ENCODE measurements at places on chromosomes 7 and 10.
A peak's percentile ranks its signal among the peaks of the same experiment; 100 is the strongest.

GRCh38 chr7:38195804-38196595 is 18.0 kb downstream of the STARD3NL start:
- DNase-seq = no peak

- peak; percentile 4 for DNase-seq
Measured at GRCh38 chr7:17041324-17041723, 159.5 kb upstream of the AGR3 start.

DNA sequence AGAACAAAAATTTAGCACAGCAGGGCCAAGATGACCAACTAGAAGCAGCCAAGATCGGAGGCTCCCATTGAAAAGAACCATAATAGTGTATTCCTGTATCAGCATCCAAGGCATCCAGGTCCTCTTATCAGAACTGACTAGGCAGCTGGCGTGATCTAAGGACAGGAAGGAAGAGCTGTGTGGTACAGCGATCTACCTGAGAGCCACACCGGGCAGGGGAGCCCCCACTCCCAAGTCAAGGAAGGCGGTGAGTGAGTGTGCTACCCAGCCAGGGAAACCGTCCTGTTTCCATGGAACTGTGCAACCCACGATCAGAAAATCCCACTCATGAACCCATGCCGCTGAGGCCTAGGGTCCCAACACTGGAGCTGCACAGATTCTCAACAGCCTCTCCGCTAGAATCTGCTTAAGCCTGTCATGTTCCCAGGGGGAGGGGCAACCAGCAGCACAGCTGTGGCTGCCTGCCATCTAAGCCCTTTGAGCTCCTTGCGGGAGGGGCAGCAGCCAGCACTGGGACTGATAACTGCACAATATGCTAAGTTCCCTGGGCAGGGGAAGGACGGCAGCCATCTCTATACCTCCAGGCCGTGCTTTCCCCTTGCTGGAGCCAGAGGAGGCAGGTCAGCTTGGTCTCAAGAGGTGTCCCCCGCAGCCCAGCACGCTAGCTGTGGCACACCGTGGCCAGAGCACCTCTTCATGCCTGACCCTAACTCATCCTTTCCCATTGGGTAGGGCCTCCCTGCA is 213.0 kb upstream of the SMIM30 start:
- DNase-seq = no peak

DNA sequence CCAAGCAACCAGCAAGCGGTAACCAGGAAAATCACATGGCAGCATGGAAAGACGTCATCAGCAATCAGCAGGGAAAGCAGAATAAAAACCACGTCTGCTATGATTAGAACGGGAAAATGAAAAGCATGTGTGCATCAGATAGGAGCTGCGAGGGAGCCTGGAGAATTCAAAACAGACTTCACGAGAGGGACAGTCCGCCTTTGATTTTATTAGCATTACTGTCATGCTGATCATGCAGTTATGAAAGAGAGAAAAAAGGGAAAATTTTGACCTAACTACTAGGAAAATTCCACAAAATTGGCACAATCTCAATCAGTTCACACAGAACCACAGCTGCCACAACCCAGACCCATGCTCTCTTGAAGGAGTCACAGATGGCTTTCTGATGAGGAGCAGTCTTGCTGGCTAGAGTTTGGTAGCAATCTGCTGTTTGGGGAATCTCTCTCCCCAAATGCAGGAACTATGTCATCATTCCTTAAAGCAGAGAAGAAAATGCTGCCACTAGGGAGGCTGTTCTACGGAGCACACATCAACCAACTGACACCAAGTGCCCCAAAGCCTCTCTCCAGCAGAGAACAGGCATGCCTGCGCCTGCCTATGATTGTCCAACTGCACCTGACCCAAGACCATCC is 295.9 kb downstream of the TNS3 start:
- no peak for DNase-seq

- no peak for DNase-seq
Measured at GRCh38 chr10:9707216-9707615, 1310.5 kb upstream of the CELF2 start.

DNA sequence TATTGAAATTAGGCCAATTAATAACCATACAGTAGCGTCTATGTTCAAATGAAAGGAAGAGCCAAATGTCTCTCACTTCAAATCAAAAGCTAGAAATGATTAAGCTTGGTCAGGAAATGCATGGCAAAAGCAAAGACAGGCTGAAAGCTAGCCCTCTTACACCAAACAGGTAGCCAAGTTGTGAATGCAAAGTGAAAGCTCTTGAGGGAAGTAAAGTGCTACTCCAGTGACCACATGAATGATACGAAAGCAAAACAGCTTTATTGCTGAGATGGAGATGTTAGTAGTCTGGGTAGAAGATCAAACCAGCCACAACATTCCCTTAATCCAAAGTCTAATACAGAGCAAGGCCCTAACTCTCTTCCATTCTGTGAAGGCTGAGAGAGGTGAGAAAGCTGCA is 123.8 kb downstream of the TEX36 start:
- no peak for DNase-seq

DNA sequence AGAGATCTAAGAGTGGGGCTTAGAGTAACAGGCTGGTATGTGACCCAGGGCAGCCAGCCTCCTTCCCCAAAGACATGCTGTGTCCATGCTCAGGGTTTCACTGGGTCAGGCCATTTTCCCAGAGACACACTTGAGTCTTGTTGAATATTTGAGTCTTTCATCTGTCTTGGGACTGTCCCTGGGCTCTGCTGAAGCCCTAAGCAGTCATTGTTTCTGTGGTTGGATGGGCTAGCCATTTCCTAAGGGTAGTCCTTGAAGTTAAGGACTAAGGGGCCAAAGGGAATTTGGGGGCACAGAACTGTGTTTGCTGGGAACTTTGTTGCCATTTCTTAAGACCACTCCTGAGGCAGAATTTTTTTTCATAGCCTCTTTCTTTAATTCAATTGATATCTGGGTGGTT is 98.4 kb upstream of the SAMD8 start:
- DNase-seq = no peak

- peak; percentile 76 for DNase-seq
Measured at GRCh38 chr7:20798081-20798693, 11.5 kb upstream of the SP8 start.

DNA sequence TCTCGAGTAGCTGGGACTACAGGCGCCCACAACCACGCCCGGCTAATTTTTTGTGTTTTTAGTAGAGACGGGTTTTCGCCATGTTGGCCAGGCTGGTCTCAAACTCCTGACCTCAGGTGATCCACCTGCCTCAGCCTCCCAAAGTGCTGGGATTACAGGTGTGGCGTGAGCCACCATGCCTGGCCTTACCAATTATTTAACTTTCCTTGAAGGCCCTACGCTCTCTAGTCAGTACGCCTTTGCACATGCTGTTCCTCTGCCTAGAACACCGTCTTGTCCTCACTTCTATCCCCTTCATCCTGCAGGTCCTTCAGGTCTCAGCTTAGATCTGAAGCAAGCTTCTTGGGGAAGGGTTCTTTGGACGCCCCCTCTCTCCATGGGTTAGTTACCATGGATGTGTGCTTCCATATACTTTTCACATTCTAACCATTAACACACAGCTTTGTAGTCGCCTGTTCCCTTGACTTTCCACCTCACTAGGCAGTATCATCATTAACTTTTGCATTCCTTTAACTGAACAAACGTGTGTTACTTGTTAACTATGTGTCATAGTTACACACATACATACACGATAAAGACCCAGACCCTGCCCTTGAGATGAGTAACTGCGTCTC is 592 bp upstream of the ATP6V1F start:
- no peak for DNase-seq

DNA sequence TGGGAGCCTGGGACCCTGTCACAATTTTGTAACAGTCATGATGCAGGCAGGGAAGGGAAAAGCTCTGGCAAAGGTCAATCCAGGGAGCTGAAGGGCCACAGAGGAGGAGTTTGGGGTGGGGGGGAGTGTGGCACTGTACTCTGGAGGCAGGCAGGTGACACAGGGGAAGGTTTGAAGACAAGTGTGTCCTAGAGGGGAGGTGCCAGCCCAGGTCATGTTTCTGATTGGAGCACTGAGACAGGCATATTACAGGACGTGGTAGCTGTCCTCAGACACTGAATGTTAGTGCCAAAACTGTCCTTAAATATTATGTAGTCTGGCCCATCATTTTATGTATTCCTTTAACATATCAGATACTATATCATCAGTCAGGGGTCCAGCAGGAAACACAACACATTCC is 75.6 kb upstream of the LRRC4 start:
- DNase-seq = no peak

DNA sequence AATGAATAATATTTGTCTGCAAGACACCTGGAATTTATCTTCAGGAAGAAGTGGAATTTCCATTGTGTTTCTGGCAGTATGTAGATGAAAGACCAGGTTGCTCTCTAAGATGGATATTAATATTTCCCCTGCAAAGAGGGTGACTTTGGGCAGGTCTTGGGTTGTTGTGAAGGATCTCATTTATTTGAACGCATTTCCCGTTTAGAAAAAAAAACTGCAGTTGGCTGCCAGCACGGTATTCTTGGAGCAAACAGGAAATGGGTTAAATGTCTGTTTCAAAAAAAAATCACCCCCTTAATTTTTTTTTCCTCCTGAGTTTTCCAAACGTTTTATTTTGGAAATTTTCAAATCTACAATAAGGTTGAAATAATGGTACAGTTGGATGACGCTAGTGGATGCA is 11.5 kb downstream of the EIF4H start:
- no peak for DNase-seq

DNA sequence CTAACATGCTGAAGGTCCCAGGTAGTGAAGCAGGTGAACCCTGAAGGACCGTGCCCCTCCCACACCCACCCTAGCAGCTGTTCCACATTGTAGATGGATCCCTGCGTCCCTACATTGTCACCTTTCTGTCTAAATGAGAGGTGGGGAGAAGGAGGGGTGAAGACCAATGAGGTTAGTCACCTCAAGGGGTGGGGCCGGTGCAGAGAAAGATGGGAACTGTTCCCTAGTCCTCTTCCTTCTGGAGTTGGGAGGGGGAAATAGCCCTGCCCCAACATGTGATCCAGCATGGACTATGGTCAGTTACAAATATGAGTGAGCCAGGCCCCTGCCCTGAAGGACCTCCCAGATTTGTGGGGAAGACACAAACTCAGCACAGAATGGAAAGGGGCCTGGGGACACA is 124.5 kb downstream of the LHPP start:
- DNase-seq = no peak

DNA sequence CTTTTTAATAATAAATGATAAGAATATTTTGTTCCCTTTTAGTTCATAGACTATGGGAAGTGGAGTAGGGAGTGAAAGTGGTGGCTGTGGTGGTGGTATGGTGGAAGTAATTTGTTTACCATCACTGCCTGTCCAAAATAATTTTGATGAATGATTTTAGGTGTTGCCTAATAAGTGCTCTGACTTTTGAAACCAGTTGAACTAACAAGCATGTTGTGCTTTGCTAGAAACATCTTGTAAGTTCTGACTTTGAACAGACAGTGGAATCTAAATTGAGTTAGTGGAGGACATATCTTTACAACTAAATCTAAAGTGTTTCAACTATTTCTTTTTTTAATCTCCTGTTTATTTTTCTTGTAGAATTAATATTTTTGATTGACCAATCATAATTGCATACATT is 49.7 kb downstream of the ZEB1 start:
- DNase-seq = no peak

DNA sequence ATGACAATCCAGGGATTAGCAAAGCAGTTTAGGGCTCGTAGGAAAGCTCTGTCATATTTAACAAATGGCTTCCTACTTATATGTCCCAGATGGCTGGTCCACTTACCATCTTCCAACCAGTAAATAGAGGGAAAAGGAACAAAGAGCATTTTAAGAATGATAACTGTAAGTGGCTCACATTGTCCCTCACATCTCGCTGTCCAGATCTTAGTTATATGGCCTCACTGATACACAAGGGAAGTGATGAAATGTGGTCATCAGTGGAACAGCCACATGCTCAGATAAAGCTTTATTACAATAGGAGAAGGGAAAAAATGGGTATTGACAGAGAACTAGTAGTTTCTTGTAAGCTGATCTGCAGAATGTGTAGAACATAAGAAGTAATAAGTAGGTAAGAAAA is 35.8 kb downstream of the IQUB start:
- no peak for DNase-seq

- no peak for DNase-seq
Measured at GRCh38 chr7:76086070-76086469, 38.2 kb downstream of the MDH2 start.

GRCh38 chr7:106756884-106757283 is 95.9 kb upstream of the CCDC71L start:
- DNase-seq = no peak

DNA sequence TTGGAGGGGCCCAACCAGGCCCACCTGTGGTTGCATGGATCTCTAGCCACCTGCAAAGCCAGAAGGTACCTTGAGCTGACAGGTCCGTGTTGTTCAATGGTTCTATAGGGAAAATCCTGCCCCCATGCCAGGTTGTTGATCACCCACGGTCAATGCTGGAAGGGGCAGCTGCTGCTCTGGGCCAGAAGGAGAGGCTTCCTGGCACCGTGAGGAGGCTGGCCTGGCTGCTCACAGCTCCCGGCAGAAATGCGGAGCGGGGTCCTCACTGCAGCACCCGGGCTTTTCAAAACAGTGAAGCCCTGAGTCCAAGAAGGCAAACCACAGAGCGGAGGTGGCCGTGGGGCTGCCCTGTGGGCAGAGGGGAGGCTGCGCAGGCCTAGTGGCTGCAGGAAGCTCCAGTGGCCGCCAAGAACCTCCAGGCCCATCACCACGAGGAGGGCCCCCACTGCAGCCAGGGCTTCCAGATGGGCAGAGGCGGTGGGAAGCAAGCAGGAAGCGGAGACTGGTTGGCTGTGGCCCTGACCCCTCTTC is 25.0 kb upstream of the GPR146 start:
- DNase-seq = no peak

DNA sequence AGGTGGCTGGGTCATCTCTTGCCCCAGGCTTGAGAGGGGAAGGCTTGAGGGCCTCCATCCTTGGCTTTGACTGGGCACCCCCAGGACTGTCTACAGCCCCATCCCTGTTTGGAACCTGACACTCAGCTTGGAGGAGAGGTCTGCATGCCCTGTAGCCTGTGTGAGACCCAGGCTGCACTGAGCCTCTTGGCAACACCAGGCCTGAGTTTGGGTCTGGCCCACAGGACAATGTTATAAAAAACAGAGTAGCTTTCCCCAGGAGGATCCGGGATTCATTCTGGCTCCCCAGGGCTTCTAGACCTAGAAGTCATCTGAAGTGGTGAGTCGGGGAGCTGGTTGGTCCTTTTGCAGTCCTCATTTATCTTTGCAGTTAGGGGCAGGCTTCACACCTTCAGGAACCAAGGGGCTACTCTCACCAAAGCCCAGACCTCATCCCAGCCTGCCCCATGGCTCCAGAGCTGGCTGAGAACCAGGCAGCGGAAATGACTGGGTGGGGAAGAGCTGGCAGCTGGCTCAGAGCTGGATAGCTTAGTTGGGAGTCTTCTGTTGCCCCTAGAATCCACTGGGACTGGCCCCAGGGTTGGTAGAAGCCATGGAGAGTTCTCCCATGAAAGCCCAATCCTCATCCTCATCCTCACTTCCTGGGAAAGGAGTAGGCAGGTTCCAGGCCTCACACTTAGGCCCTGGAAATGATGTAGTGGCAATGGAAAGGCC is 68.8 kb downstream of the ADCYAP1R1 start:
- DNase-seq = no peak

GRCh38 chr7:100808354-100808875 is 18.9 kb downstream of the EPHB4 start:
- no peak for DNase-seq

Data from NCI-H748 treated with DMSO at 0.1 percent for 48 hours (cell line).